Head of caudate nucleus (tissue), 42 donors: ENCODE measurements at places on chromosomes 5 and 9.

DNA sequence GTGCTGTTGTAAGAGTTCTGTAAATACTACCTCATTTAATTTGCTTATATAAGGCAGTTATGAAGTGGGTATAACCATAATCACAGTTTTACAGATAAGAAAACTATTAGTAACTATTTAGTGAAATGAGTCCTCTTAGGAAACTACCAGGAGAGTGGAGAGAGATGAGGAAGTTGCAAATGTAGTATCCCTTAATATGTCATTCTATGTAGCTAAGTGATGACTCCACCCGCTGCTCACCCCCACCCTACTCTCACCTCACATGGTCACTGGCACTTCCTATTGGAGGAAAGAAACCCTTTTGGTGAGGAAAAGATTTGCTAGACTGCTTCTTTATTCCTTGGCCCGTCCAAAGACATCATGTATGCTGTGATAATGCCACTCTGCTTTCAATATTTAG, 241.8 kb upstream of the SLC24A2 start:
- DNase-seq, result no peak

DNA sequence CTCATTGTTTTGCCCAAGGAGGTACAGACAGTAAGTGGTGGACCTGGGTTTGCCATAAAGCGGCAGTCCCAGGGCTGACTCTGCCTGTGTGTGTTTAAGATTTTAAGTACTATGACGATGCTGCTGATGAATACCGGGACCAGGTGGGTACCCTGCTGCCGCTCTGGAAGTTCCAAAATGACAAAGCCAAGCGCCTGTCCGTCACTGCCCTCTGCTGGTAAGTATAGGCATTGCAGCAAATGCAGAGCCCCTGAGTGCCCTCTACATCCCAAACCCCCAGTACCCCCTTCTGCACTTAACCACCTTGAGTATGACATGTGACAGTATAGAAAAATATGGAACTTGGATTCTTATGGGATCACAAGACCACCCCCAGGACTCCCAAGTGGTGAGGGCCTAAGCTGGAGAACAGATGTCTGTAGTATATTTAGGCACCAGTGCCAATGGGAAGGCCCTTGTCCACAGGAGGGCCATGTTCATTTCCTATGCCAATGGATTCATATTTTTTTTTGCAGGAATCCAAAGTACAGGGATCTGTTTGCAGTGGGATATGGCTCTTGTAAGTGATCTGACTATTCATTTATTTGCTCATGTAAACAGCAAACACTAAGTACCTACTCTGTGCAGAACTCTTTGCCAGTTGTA, 22.0 kb downstream of the ENHO start:
- peak; percentile 68 for DNase-seq

- no peak for DNase-seq
Observed at GRCh38 chr9:134325096-134325812, 1.0 kb upstream of the RXRA start.

- DNase-seq, result no peak
Observed at GRCh38 chr9:106913276-106913675, 50.3 kb downstream of the ZNF462 start.

GRCh38 chr9:93133681-93134014, 403 bp downstream of the NINJ1 start:
- peak; percentile 74 for DNase-seq

GRCh38 chr9:35357826-35358225, 132.1 kb upstream of the RUSC2 start:
- no peak for DNase-seq

DNA sequence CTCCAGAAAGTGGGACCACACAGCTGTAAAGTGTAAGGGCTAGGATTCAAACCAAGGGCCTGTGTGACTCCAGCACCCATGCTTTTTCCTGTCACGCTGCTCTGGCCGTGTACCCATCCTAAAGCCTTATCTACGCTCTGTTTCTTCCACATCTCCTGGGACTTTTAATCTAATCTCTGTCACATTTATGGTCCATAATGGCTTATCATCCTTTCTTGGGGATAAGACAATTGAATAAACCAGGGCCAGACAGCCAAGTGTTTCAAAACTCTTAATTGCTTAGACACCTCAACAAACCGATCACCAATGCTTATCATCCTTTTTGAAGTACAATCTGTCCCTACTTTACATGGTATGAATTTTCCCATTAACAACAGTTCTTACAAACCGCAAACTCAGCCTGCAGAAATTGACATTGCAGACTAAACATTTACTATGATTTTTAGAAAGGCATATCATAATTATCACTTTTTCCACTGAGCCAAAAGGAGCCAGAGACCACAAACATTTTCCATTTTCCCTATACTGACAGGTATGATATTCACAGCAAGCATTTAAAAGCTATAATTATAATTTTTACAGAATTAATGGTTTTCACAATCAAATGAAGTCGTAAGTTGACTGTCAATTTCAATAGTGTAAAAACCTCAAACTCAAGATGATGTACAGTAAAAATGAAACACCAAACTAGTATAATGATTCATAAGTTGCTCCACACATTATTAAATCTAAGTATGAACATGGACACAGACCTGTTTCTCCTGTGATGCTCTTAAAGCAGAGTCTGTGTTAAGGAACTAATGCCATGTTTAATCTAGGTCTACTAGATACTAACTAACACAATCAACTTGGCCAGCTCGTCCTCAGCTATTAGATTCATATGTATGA, 99.5 kb downstream of the FBXW11 start:
- no peak for DNase-seq

DNA sequence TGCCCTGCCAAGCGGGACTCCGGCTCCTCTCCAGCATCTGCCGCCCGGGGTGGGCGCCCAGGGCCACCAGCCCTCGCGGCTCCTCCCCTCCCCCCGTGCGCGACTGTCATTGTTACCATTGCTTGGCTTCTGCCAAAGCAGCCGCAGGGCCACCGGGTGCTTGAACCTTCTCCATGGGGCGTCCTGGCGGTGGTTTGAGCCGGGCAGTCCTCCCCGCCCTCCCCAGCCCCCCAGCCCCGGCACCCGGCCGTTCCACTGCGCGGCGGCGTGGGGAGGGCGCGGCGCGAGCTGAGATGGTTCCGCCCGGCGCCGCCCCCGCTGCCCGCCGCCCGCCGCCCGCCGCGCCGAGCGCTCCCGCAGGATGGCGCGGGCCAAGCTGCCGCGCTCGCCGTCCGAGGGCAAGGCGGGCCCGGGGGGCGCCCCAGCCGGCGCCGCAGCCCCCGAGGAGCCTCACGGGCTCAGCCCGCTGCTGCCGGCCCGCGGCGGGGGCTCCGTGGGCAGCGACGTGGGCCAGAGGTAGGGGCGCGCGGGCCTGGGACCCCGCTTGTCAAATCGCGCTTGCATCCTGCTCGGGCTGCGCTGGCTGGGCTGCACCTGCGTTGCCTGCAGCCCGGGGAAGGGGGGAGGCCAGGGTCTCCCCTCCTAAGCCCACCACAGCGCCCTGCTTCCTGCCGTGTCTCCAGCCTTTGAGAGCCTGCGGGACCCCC, 34.4 kb downstream of the KCNT1 start:
- DNase-seq, result peak; percentile 32

GRCh38 chr5:167643631-167644280, 647.7 kb upstream of the WWC1 start:
- no peak for DNase-seq

DNA sequence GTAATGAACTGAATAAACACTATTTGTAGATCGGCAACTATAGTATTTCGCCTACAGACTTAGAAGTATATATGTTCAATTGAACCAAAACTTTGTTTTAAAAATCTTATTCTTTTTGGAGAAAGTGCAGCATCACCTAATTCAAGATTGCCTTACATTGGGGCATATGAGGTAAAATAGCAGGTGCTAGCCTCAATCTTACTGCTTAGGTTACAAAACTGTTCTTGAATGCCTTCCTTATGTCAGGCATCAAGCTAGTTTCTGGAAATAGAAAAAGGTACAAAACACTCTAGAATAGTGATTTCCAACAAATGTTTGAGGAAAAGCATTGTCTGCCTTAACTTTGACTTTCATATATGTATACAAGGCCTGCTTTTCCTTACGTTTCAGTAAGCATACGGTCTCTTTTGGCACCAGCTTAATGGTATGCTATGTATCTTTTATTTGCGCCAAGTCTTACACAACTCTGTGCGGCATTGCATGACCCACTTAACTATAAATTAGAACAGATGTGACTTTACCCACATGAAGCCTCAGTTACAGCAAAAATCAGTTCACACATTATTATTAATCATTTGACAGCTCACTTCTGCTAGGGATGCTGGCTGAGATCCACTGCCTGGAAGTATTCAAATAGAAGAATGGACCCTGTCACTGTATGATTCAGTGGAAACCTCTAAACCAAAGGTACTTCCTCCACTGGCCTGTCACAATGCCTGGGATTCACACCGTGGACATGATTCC, 174.1 kb downstream of the PRELID2 start:
- DNase-seq, result no peak

DNA sequence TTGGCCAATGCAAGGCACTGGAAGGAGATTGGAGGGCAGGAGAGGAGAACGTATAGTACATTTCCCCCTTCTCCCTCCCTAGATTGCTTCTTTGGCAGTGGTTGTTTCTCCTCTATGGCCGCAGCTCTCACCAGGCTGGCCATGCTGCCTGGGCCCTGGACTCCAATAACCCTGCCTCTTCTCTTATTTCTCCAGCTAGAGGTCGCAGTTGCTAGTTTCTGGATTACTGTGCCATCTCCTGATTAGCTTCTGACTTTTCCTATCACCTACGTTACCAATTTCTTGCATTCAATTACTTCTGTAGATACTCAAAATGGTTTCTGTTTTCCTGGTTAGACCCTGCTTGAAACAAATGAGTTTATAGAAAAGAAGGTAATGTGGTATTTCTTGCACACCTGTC, 2.4 kb upstream of the MACIR start:
- DNase-seq, result no peak

GRCh38 chr9:116269250-116269649, 115.7 kb downstream of the PAPPA start:
- DNase-seq, result no peak

GRCh38 chr9:8492024-8492423, 692.4 kb upstream of the DMAC1 start:
- no peak for DNase-seq

- no peak for DNase-seq
Observed at GRCh38 chr5:12016159-12016746, 112.0 kb upstream of the CTNND2 start.

- no peak for DNase-seq
Observed at GRCh38 chr5:179411161-179411841, 66.0 kb upstream of the ADAMTS2 start.

DNA sequence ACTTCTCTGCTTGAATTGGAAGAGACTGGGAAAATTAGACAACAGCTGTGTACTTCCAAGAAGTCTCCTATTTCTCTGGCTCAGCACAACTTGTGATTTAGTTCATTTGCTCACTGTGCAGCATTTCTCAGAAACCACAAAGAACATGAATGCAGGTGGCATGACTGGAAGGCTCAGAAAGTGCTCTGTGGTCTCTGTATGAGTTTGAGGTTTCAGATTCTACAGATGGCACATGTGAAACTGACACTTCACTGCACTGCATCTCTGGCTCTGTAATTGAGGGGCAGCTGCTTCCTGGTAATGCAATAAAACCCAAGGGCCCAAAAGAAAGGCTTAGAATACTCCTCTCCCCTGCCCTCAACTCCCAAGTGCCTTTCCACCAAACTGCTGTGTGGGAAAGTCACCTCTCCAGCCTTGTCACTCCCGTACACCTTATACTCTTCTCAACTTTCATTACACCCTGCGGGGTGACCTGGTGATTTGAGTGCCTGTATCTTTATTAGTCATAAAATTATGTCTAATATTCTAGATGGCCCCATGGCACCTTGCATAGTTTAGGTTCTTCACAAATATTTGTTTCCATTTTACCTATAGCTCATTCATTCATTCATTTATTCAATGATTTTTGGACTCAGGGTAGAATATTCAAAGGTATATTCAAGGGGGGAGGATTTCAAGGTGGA, 82.5 kb downstream of the ESM1 start:
- no peak for DNase-seq
